ENCODE measurements at places on chromosomes 3 and 15.

GRCh38 chr3:110971010-110971601 is 100.5 kb upstream of the NECTIN3 start:
- ATAC-seq, result no peak

- no peak for ATAC-seq
Observed at GRCh38 chr3:193828477-193828876, 235.5 kb downstream of the OPA1 start.

- ATAC-seq, result no peak
Observed at GRCh38 chr15:83733691-83734090, 79.8 kb downstream of the ADAMTSL3 start.

DNA sequence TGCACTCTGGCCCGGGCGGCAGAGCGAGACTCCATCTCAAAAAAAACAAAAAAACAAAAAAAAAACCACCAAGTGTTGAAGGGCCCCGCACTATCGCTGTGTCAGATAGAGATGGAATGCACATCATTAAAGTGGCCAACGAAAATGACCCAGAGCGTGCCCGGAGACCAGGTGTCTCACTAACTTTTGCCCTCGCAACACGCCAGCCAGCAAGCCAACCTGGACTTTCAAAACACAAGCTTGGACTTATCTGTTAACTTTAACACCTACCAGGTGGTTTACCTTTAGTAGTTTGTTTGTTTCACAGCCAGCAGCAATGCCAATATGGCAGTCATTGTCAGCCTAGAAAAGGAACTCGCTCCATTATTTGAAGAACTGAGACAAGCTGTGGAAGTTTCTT is 28.6 kb downstream of the FAM174B start:
- ATAC-seq, result no peak

GRCh38 chr3:64190517-64191515 is 34.5 kb downstream of the PRICKLE2 start:
- no peak for ATAC-seq

- ATAC-seq, result no peak
Observed at GRCh38 chr3:107910713-107911259, 180.0 kb downstream of the CD47 start.

DNA sequence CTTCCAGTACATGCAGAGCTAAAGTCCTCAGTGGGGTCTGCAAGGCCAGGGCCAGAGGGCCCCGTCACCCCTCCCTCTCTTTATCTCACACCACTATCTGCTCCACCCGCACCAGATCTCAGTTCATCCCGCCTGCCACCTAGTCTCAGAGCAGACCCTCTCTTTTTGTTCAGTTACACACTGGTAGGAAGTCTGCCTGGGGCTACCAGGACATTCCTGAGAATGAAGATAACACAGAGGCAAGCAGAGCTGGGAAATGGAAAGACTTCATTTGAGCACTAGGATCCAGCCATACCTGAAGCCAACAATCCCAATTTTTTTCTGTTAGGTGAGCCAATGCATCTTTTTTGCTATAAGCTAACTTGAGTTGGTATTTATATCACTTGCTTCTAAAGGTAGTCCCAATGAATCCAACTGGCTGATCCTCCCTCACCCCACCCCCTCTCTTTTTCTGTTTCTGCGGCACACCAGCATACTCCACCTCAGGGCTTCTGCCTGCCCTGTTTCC is 24.5 kb downstream of the ATP2B2 start:
- no peak for ATAC-seq

Data from gastroesophageal sphincter (tissue), 4 donors.